Activated T-helper 17 cell treated with anti-CD3 and anti-CD28 coated beads, Interleukin-2, amount 50 U/mL, for 72 hours (primary cell): ENCODE measurements at places on chromosomes 12 and 14.

DNA sequence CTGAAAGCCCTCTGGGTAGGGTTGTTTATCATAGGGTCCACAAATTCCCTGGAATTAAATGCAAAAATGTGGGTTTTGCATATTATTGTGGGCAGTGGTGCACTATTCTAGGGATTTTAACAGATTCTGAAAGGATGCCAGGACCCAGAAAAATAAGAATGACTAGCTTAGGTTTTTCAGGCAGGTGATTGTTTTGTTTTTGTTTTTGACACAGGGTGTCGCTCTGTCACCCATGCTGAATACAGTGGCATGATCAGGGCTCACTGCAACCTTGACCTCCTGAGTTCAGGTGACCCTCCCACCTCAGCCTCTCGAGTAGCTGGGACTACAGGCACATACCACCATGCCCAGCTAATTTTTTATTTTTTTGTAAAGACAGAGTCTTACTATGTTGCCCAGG is 19.2 kb downstream of the GALNT6 start:
- ATAC-seq = no peak

DNA sequence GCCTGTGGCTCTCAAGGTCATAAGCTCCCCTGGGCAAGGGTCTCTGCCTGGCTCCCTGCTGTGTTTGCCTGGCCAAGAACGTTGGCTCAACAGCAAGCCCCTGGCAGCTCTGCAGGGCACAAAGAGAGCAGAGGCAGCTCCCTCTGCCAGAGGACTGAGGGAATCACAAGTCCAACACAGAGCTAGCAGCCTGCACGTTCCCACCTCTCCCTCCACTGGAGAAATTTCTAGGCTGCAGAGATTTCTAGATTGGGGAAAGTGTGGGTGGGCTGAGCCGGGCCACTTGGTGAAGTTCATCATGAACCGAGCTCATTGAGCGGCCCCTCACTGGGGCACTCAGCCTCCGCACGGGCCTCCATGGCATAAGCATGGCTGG is 19.8 kb downstream of the ZFYVE21 start:
- no peak for ATAC-seq

DNA sequence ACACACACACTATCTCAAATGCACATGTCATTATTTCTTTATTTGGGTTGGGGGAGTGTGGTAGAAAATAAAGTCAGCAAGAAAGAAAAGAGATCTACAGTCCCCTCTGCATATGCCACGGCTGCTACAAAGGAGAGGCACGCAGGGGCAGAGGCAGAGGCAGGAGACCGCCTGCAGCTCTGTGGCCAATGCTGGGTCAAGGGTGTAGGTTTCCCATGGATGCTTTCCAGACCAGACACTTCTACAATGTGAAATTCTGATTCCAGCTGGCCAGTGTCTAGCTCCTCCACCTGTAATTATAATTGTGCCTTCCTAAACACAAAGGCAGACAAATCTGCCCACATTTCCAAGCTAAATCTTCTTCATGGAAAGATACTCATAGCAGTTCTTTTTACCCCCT is 19.2 kb downstream of the VPS37B start:
- no peak for ATAC-seq

DNA sequence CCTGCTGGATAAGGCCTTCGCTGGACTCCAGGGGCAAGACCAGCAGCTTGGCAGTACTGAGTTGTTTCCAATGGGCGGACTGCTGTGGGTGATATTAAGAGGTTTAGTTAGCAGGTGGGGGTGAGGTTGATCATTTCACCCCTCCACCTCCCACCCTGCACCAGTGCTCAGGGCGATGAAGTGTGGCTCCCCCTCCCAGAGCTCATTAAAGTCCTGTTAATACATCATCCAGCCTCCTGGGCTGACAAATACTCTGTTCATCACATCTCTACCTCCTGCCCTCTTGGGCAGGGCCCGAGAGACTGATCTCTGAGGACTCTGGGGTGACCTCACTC is 2.4 kb upstream of the FIGNL2 start:
- ATAC-seq = no peak

DNA sequence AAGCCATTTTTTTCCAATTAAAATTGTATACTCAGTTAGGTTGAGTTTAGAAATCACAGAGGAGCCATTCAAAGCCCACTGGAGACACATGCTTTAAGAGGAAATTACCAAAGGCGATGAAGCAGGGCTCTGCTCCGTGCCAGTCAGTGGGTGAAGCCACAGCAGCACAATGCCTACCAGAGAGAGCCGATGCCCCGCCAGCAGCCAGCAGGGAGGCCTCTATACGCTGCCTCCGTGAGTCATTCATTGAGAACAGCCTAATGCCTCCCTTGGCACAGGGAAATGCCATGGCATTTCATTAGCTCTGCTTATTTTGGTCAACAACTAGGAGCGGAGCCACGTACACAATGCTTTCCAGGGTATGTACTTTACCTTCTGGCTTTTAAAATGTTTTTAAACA is 197.8 kb upstream of the FRMD6 start:
- ATAC-seq = no peak
